ENCODE measurements at places on chromosomes 7 and 10.

DNA sequence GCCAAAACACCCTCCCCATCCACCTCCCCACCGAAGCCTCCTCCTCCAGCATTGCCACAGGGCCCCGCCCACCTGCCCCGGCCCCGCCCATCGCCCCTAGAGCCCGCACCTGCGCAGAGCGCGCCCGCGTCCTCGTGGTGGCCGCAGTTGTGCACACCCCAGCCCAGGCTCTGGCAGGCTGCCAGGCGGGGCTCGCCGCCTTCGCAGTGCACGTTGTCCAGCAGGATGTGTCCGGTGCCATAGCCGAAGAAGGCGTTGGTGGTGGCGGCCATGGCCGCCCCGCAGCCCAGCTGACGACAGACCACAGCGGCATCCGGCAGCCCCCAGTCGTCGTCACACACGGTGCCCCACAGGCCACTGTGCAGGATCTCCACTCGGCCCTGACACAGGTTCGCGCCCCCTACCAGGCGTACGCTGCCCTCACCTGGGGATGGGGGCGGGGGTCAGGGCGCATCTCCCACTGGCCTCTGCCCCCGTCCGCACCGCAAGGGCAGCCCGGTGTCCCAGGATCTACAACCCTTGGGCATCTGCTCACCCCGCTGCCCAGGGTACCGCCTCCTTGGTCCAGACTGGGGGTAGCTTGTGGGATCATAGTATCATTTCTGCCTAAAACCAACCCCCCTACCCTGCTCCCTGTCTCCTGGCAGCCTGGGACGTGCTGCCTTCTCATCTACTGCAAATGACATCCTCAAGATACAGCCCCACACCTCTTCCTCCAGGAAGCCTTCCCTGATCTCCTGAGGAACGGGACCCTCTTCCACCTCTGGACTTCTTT lies 11.9 kb downstream of the SSC4D start:
- DNase-seq = peak; percentile 66

DNA sequence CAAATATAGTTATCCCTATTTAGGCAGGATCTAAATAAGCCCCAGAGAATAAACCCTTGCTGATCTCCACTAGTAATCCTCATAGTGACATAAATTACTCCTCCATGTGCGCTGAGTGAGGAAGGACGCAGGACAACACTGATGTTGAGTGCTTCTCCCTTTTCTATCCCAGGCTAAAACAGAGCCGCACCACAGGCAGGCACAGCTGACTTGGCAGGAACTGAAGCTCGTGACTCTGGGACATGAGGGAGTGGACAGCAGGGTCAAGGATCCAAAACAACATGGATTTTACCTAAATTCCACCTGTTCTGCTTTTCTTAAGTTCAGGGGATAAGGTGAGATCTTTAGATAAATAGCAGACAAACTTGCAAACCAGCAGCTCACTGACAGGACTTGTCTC lies 46.0 kb downstream of the VOPP1 start:
- no peak for DNase-seq

DNA sequence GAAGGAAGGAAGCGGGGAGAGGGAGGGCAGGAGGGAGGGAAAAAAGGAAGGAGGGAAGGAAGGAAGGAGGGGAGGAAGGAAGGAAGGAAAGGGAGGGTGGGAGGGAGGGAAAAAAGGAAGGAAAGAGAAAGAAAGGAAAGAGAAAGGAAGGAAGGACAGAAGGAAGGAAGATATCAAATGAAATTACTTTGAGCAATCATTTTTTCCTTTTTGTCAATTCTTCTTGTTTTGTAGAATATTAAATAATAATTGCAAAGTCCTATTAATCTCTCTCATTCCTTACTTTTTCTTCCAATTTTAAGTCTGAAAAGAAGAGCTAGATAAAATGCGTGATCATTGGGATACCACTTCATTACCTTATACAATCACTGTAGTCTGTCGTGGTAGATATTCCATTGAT lies 117.5 kb downstream of the PLXDC2 start:
- no peak for DNase-seq

GRCh38 chr7:40580776-40581175 lies 446.0 kb downstream of the SUGCT start:
- DNase-seq = no peak

- no peak for DNase-seq
Observed at GRCh38 chr7:68245688-68246087, 1249.1 kb downstream of the TYW1 start.

DNA sequence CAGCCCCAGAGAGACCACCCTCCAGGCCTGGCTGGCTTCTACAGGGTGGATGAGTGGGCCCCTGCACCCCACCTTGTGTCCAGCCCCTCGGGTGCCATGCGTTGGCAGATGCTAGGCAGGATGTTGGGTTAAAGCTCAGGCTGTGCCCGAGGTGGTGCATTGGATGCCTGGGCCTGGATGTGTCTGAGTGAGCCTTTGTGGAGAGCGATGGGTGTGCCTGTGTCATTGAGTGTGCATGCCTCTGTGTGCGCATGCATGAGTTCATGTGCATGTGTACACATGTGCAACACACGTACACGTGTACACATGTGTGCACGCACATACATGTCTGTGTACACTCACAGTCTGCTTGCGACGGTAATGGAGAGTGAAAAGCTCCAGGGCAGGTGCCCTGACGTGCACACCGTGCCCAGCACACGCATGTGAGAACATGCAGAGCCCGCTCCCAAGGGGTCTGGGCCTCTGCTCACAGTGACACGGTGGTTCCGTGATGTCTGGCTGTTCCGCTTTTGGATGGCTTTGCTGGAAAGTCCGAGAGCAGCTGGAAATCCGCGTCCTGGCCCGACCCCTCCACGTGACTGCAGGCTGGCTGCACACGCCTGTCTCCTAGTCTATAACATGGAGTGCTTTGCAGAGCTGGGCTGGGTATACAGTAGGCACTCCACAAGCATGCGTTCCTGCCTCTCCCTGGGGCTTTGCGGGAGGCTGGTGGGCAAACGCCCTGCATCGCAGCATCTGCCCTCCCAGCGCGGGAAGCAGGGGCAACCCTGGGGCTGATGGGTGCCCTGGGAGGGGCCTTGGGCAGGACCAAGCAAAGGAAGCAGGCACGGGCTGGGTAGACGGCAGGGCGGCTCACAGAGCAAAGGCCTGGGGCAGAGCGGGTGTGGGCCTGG lies 36.9 kb downstream of the ELFN1 start:
- DNase-seq = no peak

- peak; percentile 16 for DNase-seq
Observed at GRCh38 chr7:25851332-25852210, 300.4 kb upstream of the NFE2L3 start.

DNA sequence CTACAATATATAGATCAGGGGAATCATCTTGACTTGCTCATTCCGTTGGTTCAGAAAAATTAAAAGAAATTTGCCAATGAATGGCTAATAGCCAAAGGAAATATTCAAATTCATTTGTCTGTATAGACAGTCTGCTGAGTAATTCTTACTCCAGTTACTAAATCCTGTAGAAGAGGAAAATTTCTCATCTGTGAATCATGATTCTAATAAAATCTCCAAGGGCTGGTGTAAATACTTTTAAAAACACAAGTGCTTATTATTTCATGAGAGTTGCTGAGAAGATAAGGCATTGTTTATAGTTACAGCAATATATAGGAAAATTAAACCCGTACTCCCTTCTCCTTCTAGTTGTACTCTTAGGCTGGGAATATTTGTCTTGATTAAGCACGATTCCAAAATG lies 53.0 kb downstream of the WNT2 start:
- DNase-seq = no peak

DNA sequence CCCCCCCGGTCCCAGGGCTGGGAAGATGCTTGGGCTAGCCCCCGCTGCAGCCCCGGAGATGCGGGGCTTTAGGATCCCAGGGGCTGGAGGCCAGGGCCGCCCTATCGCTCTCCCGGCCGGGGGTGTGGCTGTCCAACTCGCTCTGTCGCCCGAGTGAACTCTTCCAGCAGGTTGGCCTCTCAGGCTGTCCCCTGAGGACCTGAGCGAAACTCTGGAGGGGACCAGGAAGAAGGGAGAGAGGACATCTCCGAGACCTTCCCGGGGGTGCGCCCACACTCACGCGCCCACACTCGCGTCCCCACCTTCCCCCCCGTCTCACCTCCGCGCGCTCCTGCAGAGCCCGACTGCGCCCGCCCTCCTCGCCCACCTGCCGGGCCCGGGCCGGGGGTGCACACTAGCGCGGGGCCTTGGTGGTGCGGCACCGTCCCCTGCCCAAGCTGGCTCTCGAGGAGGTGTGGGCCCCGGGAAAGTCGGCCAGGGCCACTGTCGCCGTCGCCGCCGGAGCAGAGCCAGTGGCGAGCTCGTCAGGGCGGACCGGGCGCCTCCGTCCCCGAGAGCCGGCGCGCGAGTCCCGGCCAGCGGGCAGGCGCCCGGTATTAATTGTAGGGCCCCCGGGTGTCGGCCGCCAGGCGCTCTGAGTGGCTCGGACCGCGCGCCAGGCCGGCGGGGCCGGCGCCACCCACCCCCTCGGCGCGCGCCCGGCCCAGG lies 101.7 kb upstream of the SVIL start:
- no peak for DNase-seq

GRCh38 chr7:138881579-138882188 lies 83.7 kb upstream of the ATP6V0A4 start:
- no peak for DNase-seq

DNA sequence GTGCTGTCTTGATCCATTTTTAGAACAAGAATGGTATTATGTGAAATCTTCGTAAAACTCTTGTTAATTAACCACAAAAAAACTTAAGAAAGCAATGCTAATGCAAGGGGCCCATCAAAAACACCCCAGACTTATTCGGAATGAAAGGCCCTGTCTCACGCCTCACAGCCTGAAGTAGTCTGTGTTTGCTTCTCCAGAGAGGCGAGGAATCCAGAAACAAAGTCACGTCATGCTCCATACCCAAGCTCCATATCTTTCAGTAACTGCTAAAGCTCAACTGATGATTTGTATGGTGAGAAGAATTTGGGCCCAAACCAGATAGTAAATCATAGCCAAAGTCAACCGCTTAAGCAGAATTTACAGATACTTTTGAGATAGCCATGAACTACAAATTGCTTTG lies 155.4 kb downstream of the ATE1 start:
- DNase-seq = no peak

DNA sequence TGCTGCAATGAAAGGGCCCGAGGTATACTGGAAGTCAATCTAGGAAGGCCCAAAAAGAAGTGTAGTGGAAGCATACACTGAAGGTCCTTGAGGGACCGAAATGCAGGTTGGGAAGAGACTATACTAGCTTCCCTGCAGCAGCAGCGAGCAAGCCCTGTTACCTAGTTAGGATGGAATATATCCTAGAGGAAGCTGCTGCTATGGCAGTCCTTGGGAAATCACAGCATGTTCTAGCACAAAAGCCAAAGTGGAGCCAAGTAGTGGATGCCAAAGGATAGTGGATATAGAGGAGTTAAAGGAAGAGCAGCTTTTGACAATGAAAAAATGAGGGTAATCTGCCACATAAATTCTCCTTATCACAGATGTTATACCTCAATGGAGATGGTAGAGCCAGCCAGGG lies 123.8 kb upstream of the STARD3NL start:
- DNase-seq = no peak

DNA sequence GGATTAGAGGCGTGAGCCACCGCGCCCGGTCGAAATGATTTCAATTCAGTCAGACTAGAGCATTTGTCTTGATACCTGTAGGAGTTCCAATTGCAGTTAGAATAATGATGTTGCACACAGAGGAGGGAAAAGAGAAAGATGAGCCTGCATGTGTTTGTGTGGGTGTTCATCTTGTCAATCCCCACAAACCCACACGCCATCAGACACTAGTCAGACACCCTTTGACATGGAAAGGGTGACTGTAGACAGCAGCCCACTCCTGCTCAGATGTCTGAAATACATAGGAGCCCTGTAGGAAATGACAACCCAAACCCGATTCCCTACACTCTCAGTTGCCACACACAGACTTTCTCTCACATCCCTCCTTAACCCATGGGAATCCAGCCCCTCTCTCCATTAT lies 92.0 kb downstream of the ABLIM1 start:
- no peak for DNase-seq

- no peak for DNase-seq
Observed at GRCh38 chr7:5197811-5198210, 7.8 kb downstream of the WIPI2 start.

DNA sequence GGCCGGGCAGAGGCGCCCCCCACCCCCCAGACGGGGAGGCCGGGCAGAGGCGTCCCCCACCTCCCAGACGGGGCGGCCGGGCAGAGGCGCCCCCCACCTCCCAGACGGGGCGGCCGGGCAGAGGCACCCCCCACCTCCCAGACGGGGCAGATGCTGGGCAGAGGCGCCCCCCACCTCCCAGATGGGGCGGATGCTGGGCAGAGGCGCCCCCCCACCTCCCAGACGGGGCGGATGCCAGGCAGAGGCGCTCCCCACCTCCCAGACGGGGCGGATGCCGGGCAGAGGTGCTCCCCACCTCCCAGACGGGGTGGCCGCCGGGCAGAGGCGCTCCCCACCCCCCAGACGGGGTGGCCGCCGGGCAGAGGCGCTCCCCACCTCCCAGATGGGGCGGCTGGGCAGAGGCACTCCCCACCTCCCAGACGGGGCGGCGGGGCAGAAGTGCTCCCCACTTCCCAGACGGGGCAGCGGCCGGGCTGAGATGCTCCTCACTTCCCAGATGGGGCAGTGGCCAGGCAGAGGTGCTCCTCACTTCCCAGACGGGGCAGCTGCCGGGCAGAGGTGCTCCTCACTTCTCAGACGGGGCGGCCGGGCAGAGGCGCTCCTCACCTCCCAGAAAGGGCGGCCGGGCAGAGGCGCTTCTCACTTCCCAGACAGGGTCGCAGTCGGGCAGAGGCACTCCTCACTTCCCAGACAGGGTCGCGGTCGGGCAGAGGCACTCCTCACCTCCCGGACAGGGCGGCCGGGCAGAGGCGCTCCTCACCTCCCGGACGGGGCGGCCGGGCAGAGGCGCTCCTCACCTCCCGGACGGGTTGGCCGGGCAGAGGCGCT lies 53.6 kb downstream of the ENTPD1 start:
- no peak for DNase-seq

DNA sequence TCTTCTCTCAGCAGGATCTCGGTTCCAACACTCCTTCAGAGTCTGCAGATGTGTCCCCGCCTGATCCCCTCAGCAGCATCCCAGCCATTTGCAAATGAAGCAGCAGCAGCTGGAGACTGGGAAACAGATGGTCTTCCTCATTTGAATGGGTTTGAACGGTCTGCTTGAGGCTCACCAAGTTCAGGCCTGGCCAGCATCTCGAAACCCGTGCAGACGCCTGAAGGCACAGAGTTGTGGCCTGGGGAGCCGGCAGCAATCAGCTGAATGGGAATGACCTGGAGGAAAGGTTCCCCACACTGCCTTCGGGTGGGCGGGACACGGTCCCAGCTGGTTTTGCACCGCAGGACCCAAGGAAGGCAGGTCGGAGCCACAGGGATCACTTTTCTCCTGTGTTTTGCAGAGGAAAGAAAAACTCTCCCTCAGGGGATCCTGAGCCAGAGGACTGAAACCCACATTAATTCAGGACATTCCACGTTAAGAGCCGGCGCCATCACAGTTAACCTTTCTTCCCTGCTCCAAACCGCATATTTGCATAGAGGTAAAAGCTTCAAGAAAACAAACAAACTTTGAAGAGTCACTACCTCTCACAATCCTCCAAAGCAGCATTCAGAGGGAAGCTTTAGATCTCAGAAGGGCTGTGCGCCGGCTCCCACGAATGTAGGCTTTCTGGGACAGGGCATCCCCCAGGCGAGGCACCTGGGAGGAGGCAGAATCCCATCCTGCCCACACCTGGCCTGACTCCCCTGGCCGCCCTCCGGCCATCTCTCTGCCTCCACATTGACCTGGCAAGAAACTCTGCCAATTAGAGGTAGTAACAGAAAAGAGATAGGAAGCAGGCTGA lies 17.7 kb downstream of the FGFR2 start:
- no peak for DNase-seq

All from stimulated activated CD8-positive, alpha-beta memory T cell treated with anti-CD3 and anti-CD28 coated beads, Interleukin-12 subunit alpha, Interleukin-12 subunit beta, amount 100 ng/mL, for 1 hour (primary cell).